ENCODE measurements at places on chromosomes 6 and 20.

GRCh38 chr6:79600812-79601609 lies 30.1 kb upstream of the SH3BGRL2 start:
- no peak for ATAC-seq

- no peak for ATAC-seq
Observed at GRCh38 chr20:17555106-17555505, 14.8 kb upstream of the DSTN start.

- ATAC-seq = no peak
Observed at GRCh38 chr6:93423542-93423941, 4.2 kb upstream of the EPHA7 start.

GRCh38 chr20:62263396-62263795 lies 25.1 kb downstream of the OSBPL2 start:
- ATAC-seq = no peak

All from stimulated activated memory B cell treated with anti-CD40 and anti-IgM and Interleukin-4, amounts not matched to agents 10 μg/mL and 1 μg/mL and 100 μg/mL, for 72 hours (primary cell).